ENCODE measurements at places on chromosomes 4 and X.

- no peak for DNase-seq
Measured at GRCh38 chrX:38991656-38992440, 190.6 kb downstream of the MID1IP1 start.

DNA sequence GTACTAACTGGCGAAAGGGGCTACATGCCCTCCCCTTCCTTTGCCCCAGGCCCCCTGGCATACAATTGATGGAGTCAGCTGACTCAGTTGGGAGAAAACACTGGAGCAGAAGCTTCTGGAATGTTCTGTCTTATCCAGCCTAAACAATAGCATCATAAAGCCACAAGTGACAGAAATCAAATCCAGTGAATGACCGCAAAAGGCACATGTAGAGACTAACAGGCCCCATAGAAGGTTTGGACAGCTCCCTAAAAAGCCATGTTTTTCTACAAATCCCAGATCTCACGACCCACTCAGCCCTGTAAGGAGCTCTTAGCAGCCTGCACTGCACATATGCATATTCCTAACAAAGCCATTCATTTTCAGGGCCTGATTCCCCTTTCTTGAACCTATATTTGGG lies 25.1 kb downstream of the SCARB2 start:
- no peak for DNase-seq

- no peak for DNase-seq
Measured at GRCh38 chr4:107269175-107269574, 233.1 kb upstream of the DKK2 start.

GRCh38 chr4:187470061-187470460 lies 525.5 kb upstream of the ZFP42 start:
- no peak for DNase-seq

DNA sequence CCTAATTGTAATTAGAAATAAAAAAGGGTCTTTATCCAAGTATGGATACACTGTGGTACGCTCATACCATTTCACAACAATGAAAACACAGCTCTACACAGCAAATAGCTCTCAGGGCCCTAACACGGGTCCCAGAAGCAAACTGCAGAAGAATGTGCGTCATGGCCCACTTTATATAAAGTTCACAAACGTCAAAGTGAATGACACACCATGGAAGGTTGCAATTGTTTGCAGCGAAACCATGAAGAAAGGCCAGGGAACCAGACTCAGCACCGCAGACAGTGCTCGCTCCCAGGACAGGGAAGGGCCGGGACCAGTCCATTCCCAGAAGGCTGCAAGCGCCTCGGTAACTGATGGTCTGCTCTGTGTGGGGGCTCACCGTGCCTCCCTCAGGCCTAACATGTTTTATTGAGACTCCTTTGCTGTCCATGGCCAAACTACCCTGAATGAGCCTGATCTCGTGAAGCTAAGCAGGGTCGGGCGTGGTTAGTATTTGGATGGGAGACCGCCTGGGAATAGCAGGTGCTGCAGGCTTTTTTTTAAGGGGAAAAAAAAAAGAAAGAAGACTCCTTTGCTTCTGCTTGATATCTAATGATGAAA lies 47.8 kb downstream of the ACOX3 start:
- no peak for DNase-seq

DNA sequence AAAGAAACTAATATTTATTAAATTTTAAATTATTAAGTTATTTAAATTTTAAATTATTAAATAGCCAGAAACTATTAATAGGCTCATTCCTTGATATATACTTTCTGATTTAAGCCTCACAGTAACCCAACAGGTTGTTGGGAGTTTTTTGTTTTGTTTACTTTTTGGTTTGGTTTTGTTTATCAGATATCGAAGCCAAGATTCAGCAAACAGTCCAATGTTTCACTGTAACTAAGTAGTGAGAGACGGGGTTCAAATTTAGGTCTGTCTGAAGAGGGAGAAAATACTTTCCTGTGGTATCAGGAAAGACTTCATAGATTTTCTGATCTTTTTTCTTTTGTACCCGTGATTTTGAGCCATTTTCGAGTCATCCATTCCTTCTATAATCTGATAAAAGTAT lies 54.2 kb downstream of the CCDC158 start:
- no peak for DNase-seq

DNA sequence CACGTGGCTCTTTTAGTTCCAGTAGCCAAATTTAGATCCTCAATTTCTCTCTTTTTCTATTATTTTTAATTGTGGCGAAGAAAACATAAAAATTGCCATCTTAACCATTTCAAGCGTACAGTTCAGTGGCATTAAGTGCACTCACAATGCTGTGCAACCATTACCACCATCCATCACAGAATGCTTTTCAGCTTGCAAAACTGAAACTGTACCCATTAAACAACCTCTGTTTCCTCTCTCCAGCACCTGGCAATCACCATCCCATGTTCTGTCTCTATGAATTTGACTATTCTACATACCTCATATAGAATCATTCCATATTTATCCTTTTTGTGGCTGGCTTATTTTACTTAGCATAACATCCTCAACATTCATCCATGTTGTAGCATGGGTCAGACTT lies 74.9 kb downstream of the METTL14 start:
- DNase-seq = no peak

DNA sequence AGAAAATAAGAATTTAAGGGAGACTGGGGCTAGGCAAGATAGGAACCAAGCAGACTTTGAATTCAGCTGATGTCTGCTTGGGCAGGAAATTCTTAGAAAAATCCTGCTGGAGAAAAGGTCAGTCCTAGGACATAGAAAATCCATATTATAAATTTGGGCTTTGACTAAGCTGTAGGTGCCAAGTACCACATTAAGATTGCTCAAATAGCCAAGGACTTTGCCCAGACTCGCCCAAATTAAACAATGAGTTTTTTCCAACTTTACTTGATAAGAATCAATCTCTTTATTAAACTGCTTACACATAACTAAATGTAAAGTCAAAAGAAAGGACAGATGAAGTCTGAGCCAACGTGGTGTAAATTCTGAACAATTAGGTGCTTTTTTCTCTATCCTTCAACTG lies 95.4 kb downstream of the FUNDC1 start:
- no peak for DNase-seq

DNA sequence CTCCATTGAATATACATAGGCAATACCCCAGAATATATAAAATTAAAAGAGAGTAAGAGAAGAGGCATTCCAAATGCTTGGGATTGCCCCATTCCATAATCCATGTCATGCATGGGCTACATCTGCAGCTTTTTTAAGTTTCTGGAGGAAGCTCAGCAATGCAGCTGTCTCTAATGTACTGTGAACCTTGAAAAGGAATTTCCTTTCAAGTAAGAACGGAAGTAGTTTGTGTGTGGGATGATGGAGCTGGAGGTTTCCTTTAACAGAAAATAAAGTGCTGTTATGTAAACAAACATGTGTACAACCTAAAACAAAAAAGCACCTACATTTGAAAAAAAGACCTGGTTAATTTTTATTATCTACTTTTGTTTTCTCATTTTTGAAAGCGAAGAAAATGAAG lies 303.5 kb downstream of the BMPR1B start:
- no peak for DNase-seq

DNA sequence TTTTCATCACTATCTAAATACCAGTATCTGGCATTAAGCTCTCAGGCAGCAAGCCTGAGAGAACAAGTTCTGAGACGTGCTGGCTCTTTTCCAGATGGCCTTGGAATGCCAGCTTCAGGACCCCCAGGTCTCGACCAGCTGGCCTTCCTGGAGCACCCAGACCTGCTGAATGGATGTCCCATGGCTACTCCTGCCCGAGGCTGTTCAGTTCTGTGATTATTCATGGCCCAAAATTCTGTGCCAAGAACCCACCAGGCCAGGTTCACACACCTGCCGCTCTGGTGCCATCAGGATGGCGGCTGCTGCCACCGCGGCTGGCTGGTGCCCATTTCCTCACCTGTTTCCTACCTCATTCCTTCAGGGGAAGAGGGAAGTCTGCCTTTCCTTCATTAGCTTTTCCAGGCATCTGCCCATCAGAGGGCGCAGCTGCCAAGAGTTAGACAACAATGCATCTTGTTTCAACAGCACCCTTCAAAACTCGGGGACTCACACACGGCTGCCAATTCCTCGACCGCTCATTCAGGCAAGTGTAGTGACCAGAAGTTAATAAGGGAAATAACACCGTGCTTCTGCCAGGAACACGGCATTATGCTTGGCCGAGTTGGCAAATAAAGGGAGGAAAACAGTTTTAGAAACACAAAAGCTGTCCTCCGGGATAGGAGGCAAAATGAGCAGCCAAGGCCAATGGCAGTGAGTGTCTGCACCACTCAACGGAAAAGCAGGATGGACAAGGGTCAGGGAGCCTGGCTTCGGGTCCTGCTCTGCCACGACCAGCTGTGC lies 173.8 kb downstream of the NSUN7 start:
- DNase-seq = no peak

- no peak for DNase-seq
Measured at GRCh38 chr4:113756005-113756410, 5.5 kb downstream of the CAMK2D start.

DNA sequence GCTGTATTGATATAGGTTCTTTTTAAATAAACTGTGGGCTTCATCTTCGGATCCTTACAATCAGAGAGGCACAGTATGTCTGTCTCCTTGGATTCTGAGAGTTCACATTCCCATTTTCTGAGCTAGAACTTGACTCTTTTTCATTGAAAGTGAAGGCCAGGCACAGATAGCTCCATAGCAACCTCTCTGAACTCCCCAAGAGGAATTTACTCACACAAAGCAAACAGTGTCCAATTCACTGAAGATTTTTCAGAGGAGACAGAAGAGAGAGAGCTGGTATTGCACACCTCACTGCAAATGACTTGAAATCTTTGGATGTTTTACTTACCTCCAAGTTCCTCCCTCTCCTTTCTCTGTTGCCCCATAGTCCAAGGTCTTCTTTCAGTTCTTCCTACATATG lies 130.9 kb upstream of the CASK start:
- DNase-seq = no peak

DNA sequence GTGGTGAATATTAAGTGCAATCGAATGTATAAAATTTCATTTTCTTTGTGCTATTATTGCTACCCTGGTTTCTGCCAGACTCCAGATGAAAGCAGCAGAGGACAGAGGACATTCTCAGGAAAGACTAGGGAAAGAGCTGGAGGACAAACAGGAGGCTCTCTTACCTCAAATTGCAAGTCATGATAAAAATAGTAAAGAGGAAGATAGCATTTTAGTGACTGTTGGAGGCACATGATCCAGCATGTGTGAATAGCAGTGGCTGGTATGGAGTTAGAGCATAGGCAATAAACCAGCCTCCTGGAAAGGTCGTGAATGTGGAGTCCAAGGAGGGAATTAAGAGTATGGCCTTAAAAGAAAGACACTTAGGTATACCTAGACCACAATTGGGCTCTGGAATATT lies 1040.0 kb downstream of the STPG2 start:
- no peak for DNase-seq

DNA sequence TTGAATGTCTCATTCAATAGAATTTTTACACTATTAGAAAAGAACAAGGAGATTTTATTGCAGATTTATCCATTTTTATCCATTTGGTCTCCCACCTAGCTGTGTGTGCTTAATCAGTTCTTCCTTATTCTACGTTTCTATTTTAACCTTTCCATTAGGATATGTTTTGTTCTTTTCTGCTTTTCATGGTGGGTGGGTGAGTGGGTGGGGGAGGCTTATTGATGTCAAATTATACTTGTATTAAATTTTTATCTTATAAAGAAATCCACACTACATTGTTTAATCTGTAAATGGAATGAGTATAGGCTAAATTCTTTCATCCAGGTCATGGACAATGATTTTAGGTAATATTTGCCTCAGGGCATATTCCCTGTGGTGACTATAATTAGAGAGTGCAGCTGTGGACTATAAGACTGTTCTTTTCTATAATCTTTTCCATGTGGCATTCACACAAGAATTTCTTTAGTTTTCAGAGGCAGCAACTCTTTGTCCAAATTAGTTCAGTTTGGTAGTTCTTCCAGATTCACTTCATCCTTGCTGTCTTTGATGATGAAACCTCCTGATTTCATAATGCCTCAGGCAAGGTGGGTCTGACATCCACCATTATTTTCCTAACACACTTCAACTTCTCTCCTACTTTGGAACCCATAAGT lies 2451.8 kb downstream of the PCDH7 start:
- no peak for DNase-seq

DNA sequence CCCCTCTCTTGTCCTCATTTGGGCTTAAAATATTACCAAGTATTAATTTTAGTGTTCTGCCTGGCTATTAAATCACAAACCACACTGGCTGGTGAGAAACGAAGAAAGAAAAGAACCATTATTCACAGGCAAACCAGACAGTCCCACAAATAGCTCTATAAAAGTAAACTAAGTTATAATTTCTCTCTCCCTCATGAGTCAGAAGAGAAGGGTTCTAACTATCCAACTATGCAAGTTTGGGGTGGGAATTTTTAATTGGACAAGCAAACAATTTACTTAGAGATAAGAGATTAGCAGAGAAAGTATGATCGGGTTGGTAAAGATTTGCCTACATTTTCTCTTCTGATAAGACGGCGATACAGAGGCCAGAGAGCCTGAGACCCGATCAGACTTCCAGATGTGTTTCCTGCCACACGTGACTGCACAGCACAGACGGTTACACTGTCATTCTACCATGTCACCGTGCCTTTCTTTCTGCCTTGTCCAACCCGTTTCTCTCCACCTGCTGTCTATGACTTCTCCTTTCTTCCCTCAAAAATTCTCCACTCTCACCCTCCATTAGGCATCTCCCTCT lies 52.3 kb downstream of the MEPE start:
- no peak for DNase-seq

- DNase-seq = no peak
Measured at GRCh38 chr4:8493484-8493883, 52.9 kb downstream of the TRMT44 start.

- DNase-seq = no peak
Measured at GRCh38 chrX:117840645-117841044, 276.0 kb downstream of the KLHL13 start.

GRCh38 chr4:87150498-87151261 lies 69.7 kb downstream of the KLHL8 start:
- DNase-seq = peak; percentile 30

DNA sequence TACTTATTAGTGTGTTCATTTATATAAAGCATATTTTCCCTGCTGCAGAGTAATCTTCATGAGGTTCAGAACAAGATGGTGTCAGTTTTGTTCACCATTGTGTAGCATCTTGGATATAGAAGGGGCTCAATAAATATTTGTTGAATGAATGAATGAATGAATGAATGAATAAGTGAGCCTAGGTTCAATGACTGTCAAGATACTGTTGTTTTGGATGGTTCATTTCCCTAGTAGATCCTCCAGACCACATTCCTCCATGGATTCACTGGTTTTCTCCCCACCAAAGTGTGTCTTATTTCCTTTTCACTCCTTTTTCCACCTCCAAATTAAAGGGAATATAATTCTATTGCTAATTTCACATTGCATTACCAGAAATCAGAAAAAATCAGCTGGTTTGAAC lies 2.1 kb upstream of the OCIAD2 start:
- no peak for DNase-seq

- no peak for DNase-seq
Measured at GRCh38 chrX:48721916-48722315, 25.4 kb downstream of the SUV39H1 start.

GRCh38 chr4:39146211-39146610 lies 36.1 kb upstream of the WDR19 start:
- DNase-seq = no peak

GRCh38 chr4:99947608-99948007 lies 1.2 kb upstream of the DNAJB14 start:
- DNase-seq = no peak

Measured in stimulated activated CD8-positive, alpha-beta memory T cell treated with anti-CD3 and anti-CD28 coated beads, Interleukin-15, amount 100 ng/mL, for 1 hour (primary cell).